ENCODE measurements at places on chromosomes 13 and 19.

- no peak for DNase-seq
Measured at GRCh38 chr13:23905766-23906165, 8.5 kb upstream of the C1QTNF9B start.

- DNase-seq = no peak
Measured at GRCh38 chr13:27352698-27353097, 71.7 kb upstream of the GTF3A start.

DNA sequence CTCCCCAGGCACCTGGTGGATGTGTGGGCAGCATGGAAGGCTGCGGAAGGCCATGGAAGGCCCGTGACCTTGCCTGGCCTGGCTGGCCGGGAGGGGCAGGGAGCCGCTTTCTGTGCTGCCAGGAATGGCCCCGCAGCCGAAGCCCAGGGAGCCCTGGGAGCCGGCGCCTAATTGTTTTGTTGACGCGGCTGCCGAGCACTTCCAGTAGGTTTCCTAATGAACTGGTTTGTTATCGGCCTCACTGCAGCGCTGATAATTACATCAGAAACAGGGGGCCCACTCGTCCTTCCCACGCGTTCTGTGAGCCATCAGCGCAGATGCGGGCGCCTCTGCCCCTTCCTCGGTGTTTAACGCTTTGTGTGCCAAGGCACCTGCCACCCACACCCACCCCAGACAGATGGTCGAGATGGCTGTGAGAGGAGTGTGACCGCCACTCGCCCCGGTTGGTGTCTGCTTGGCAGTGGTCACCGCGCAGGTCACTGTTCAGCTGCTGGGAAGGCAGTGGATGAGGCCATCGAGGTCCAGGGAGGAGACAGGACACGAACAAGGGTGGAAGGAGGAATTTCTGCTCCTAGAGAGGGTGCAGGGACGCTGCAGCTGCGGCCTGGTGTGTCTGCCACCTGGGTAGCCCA, 124.5 kb downstream of the KDM4B start:
- DNase-seq = no peak

- no peak for DNase-seq
Measured at GRCh38 chr13:21119526-21119925, 56.8 kb downstream of the SKA3 start.

DNA sequence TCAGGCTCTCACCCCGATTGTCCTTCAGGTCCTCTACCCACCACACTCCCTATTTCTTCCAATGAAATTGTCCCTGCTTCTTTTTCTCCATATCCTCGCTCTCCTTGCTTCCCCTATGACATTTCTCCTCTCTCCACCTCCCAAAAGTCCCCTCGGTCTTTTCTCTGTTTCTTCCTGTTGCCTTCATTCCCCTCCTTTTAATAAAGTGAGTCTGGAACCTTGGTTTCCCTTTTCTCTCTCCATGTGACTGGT, 676 bp upstream of the ZNF574 start:
- DNase-seq = no peak

DNA sequence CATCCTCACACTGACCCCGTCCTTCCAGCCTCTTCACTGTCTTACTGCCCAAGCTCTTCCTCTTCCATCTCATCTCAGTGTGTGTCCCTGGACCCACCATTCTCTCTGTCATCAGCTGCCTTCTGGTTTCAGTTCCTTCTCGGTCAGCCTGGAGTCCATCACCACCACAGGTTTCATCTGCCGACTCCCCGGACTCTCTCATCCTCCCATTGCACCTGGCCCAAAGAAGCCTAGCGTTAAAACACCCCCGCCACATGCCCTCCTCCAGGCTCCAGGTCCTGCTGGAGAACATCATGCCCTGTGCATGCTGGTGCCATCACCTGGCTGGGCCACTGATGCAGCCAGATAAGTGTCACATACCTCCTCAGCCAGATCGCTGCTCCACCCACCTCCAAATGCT, 122.1 kb upstream of the GPR12 start:
- DNase-seq = no peak
